ENCODE measurements at places on chromosomes 7 and 10. TPM values are rescaled to one million over a fixed set of nuclear protein-coding genes. Genes with fewer than 3 reads are reported as not detected.

The MYO1G gene
- total RNA-seq, result 302 TPM

The ANKRD1 gene
- total RNA-seq, result not detected

The PRKCQ gene
- total RNA-seq, result 44.9 TPM

The CRHR2 gene
- not detected for total RNA-seq

GRCh38 chr7:29573567-29573966 lies 9.9 kb downstream of the PRR15 start:
- DNase-seq, result no peak

DNA sequence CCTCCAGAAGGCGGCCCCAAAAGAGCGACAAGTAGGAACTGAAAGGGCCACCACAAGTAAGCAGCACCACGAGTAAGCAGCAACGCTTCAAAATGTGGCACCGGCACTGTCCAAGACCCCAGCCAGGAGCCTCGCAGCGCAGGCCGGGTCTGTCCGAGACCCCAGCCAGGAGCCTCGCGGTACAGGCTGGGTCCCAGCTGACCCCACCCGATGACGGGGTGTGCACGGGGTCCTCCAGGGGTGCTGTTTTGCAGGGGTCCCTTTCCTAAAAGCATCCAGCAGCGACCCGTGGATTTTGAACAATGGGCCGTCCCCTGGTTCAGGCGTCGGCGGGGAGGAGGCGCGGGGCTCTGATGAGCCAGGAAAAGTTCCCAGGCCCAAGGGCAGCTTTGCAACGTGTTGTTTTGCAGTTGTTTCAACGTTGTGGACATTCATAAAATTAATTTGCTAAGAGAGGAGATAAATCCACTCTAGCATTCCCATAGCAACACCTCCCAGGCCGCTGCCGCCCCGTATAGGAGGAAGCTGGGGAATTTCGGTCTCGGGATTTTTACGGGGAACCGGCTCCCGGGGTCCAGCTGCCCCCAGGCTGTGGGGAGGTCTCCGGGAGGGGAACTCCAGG lies 51.6 kb upstream of the PDGFA start:
- no peak for DNase-seq

GRCh38 chr10:118670472-118671124 lies 75.2 kb upstream of the PRLHR start:
- DNase-seq, result no peak

GRCh38 chr10:28202941-28203352 lies 99.9 kb downstream of the MPP7 start:
- no peak for DNase-seq

DNA sequence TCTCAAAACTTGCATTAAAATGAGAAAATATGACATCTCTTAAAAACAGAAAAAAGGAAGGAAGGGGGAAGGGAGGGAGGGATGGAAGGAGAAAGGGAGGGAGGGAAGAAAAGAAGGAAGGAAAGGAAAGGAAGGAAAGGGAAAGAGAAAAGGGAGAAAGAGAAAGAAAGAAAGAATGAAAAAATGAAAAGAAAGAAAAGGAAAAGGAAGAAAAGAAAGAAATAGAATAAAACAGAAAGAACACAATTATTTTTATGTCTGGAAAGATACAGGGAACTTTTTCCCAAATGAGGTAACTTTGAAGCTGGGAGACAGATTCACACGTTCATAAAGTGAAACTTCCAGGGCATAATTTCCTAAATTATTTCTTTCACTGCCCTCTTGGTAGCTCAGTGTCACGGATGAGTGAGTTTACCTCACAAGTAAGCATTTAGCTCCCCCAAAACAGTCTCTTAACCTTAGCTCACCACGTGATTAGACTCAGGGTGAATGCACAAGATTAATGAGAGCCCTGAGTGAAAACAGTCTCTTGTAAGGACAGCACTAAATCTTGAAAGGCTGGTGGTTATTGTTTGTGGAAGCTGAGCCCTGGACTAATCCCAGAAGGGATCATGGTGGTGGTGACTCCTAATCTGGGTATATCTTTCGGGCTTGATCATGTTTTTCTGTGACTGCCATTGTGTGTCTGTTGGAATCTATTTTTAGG lies 74.1 kb upstream of the HDAC9 start:
- no peak for DNase-seq

GRCh38 chr7:36277249-36277542 lies 112.5 kb upstream of the ANLN start:
- DNase-seq, result no peak

GRCh38 chr7:85882335-85882734 lies 695.5 kb upstream of the SEMA3D start:
- DNase-seq, result no peak

GRCh38 chr7:18241543-18242231 lies 214.0 kb upstream of the PRPS1L1 start:
- DNase-seq, result no peak

DNA sequence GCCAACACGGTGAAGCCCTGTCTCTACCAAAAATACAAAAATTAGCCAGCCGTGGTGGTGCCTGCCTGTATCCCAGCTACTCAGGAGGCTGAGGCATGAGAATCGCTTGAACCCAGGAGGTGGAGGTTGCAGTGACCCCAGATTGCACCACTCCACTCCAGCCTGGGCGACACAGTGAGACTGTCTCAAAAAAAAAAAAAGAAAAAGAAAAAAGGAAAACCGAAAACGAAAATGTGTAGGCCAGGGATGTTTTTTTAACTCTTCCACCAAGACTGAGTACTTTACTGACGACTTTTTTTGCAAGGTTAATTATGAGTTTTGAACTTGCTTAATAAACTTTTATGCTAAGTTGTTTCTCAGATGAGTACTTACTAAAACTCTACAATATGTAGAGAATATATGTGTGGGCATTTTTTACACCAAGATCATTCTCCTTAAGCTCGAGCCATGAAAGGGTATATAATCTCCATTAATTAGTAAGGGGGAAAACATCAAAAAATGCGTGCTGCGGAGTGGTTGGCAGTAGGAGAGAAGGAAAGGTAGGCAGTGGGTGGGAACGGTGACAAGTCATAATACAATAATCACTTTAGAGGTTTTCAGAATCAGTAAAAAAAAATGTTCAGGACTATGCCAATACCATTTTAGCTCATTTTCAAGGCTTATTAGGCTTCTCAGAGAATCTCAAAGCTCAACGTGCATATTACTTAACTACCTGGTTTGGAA lies 8.6 kb upstream of the ADRB1 start:
- no peak for DNase-seq

DNA sequence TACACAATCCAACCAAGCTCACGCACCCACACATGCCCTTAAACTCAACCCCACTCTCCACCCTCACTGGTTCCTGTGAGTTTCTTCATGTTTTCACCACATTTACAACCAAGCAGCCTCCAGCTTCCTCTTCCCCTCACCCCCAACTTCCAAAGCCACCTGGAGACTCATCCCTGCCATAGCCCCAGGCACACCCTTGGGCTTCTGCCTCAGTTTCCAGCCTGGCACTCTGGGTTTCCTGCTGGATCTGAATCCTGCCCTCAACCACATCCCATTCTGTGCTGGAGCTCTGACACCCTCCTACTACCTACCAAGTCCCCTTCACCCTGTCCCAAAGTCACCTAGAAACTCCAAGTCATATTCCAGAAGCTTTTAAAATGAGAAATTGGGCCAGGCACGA lies 29.4 kb downstream of the CCDC3 start:
- no peak for DNase-seq

GRCh38 chr10:51235865-51236264 lies 161.6 kb downstream of the PRKG1 start:
- no peak for DNase-seq

DNA sequence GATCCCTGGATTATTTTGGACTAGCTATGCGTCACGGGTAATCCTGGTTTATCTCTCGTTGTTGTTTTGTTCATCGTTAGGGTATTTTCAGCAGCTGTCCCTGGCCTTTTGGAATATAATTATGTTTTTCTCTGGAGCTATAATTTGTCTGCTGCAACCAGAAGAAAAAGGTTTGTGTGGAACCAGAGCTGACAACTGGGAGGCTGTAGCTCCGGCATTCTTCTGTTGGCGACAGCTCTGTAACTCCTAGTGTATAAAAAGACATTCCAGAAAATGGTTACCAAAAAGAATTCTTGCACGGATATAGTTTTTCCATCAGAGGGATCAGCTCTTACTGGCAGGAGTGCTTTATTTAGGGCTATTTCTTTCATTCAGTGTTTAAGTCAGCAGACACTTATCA lies 130.9 kb upstream of the PRR15 start:
- DNase-seq, result no peak

- no peak for DNase-seq
These were observed 23.5 kb downstream of the HEPACAM2 start for GRCh38 chr7:93202594-93203250.

GRCh38 chr10:5816170-5816569 lies 2.9 kb upstream of the GDI2 start:
- no peak for DNase-seq

DNA sequence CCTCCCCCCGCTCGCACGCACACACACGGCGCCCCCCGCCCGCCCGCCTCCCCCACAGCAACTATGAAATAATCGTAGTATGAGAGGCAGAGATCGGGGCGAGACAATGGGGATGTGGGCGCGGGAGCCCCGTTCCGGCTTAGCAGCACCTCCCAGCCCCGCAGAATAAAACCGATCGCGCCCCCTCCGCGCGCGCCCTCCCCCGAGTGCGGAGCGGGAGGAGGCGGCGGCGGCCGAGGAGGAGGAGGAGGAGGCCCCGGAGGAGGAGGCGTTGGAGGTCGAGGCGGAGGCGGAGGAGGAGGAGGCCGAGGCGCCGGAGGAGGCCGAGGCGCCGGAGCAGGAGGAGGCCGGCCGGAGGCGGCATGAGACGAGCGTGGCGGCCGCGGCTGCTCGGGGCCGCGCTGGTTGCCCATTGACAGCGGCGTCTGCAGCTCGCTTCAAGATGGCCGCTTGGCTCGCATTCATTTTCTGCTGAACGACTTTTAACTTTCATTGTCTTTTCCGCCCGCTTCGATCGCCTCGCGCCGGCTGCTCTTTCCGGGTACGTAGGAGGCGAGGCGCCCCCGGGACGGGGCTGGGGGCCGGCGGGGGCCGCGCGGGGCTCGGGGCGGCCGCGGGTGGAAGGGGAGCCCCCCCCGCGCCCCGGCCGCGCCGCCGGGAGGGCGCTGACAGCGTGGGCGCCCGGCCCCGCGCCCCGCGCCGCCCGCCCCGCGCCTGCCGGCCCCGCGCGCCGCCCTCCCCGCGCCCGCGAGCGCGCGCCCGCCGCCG lies 441 bp downstream of the BMI1 start:
- DNase-seq, result peak; percentile 64

GRCh38 chr10:125083576-125083920 lies 76.8 kb downstream of the CTBP2 start:
- DNase-seq, result no peak

GRCh38 chr10:4067531-4067930 lies 282.5 kb upstream of the KLF6 start:
- DNase-seq, result peak; percentile 29

DNA sequence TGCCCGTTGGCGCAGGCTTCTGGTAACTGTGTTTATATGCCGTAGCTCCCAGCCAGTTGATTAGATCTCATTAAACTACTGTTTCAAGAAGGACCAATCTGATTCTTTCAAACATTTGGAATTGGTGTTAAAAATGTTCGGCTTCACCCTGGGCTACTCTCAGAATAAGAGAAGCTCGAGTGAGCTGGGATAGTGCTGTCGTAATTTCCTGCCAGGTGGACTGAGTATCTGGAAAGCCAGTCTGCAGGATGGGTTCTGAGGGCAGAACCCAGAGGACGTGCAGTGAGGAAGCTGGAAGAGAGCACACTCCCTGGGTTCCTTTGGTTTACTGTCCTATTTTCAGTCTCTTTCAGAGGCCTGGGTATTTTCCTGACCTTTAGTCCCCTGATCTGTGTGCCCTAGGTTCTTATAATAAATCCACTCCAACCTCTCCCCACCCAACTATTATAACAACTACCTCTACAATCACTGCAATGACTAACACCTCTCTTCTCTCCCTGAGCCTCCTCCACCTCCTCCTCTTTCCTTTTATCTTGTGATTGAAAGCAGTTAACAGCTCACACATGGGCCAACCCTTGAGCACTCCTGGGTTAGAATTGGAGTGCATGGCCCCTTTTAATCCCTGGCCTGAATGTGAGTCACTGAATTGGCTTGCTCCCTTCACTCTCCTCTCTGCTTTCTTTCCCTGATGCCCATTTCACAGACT lies 63.0 kb downstream of the AOAH start:
- no peak for DNase-seq

DNA sequence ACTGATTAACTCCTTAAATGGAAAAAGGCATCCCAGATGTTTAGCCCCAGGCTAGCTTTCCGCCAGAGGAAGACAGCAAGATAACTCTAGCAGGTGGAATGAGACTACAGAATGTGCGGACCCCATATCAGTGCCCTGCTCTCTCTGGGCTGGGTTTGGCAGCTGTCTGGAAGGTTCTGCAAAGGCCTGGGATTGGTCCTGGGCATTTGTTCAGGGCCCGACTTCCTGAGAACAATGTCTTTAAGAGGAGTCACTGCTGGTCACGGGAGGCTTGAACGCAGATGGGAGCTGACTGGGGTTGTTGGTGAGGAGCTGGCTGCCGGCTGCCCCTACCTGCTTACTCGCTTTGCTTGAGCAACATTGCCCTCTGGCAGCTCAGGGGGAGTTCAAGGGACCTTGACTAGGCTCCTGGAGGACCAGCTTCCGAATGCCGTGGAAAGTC lies 130.6 kb upstream of the BTBD16 start:
- DNase-seq, result no peak

GRCh38 chr10:3780021-3780770 lies 4.8 kb downstream of the KLF6 start:
- DNase-seq, result no peak

Data from activated naive CD8-positive, alpha-beta T cell treated with anti-CD3 and anti-CD28 coated beads for 36 hours (primary cell).